ENCODE measurements at places on chromosomes 6 and 20.

DNA sequence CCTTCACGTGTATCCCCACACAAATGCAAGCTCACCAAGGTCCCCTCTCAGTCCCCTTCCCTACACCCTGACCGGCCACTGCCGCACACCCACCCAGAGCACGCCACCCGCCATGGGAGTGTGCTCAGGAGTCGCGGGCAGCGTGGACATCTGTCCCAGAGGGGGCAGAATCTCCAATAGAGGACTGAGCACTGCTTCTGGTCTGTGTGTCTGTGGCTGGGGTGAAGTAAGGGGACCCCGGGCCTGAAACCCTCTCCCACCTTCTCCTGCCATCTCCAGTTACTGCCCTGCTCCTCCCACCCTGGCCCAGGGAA, 8.3 kb downstream of the MYL9 start:
- no peak for DNase-seq

- DNase-seq, result no peak
These were observed 33.5 kb downstream of the RPP21 start for GRCh38 chr6:30378290-30378937.

DNA sequence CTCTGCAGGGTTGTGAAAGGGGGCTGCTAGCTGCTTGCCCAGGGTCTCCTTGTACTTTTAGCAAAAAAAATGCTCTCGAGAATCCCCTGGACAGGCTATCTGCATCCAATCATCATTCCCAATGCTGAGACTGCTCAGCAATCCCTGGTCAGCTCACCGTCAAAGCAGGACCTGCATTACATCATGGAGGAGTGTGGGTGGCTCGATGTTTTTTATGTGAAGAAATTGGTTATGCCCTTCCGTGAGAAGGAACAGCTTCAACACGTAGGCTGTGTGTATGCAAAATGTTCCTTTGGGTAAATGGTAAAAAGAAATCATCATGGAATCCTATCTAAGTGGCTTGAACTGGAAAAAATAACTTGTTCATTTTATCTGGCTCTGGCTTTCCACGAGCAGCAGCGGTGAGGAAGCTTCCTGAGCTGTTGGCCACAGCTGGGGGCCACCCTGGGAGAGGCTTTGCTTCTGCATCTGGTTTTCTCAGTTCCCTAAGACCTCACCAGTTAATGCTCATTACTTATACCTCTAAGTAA, 111.4 kb downstream of the FYN start:
- no peak for DNase-seq

GRCh38 chr20:2465100-2465499, 5.5 kb downstream of the SNRPB start:
- DNase-seq, result no peak

DNA sequence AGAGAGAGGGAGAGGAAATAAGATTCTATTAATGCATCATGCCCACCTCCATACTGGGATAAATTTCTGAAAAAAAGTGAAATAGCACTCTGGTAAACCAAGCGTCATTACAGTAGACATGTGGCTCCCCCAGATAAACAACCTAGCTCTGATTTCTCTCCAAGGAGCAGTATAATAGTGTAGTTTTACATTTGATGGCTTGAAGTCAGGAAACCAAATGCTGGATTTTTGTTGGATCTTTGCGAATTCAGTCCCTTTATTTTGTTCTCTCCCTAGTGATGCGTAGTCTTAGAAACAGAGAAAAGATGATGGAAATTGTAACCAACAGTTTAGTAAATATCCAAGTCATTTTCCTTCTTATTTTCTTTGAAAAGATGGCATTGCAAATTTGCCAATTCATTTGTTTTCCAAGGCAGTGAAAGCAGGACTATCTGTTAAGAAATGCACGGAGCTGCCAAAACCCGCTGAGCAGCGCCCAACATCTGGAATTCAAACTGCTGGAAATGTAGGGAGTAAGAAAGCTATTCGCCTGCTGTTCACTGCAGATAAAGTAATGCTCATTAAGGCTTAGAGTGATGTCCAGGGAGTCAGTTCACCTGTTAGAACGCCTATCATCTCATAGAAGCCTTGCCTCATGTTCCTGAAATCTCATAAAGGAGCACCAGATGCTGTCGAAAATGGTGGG, 85.7 kb upstream of the DOK5 start:
- no peak for DNase-seq

- no peak for DNase-seq
These were observed 55.5 kb upstream of the SMLR1 start for GRCh38 chr6:130771741-130772140.

DNA sequence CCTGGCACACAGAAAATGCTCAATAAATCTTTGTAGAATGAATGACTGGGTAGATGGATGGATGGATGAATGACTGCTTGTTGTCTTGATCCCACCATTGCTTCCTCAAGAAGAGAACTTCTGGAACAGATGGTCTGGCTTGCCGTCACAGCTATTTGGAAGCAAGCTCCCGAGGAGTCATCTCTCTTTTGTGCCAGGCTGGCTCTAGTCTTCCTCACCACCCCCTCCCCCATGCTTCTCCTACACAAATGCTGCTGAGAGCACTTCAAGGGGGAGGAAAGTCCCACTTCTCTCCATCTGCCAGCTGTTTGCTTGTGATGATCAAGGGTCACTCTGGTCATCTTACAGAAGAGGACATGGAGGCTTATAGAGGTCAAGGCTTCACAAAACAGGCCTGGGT, 11.6 kb upstream of the KCNG1 start:
- no peak for DNase-seq
